LHCN-M2 (cell line): ENCODE measurements at places on chromosomes 7 and 10. TPM values are rescaled to one million over a fixed set of nuclear protein-coding genes. Genes with fewer than 3 reads are reported as not detected.

DNA sequence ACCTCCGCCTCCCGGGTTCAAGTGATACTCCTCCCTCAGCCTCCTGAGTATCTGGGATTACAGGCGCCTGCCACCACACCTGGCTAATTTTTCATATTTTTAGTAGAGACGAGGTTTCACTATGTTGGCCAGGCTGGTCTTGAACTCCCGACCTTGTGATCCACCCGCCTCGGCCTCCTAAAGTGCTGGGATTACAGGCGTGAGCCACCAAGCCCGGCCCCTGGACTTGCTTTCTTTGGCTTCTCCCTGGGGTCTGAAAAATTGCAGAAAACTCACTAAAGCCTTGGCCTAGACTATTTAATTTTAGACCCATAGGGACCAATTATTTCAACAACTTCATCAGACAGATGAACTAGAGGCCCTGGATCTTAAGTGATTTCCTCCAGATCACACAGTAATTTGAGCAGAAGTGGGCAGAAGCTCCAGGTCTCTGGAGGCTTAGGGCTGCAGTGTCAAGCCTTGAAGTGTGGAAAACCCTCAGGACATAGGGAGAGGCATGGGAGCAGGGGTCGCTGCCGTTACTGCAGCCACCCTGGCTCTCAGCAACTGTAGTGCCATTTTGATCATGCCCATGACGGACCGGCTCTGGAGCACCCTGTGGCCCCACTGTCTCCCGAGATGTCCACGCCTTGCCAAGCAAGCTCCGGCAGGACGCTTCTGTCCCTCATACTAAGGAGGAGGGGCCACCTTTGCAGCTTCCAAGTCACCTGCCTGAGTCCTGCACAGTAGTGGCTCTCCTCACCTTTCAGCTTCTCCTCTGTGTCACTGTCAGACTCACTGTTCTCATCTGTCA is 72.4 kb downstream of the DENND2A start:
- no peak for DNase-seq

- peak; percentile 93 for DNase-seq
Observed at GRCh38 chr7:75776295-75776971, 4.4 kb upstream of the CCL26 start.

- no peak for DNase-seq
Observed at GRCh38 chr10:122078965-122079795, 90.2 kb downstream of the TACC2 start.

DNA sequence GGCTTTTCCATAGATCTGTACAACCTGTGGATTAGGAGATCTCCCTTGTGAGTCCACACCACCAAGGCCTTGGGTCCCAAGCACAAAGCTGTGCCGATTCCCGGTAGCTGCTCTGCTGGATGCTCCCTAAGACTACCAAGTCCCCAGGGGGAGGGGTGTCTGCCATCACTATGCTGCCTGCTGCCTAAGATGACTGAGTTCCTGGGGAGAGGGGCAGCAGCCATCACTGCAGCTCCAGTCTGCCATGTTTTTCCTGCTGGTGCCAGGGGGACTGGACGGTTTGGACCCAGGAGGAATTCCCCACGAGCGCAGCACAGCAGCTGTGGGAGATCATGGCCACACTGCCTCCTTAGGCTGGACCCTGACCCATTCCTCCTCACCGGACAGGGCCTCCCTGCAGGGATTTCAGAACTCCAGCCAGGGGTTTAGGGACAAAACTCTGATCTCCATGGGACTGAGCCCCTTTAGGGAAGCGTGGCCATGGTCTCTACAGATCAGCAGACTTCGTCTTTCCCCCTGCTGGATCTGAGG is 1049.8 kb downstream of the SORCS1 start:
- DNase-seq, result no peak

GRCh38 chr10:67775279-67775678 is 62.7 kb downstream of the DNAJC12 start:
- no peak for DNase-seq

- no peak for DNase-seq
Observed at GRCh38 chr10:99399664-99400063, 30.8 kb downstream of the GOT1 start.

DNA sequence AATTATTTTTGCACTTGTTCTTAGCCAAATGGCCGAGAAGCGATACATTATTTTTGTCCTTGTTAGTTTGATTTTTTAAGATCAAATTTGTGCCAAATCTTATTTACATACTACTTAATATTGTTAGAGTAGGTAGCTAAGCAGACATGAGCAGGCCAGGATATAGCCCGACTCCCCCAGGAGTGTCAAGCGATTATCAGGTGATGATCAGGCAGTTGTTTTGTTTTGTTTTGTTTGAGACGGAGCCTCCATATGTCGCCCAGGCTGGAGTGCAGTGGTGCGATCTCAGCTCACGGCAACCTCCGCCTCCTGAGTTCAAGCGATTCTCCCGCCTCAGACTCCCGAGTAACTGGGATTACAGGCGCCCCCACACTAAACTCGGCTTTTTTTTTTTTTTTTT is 71.1 kb downstream of the LYZL2 start:
- DNase-seq, result no peak

DNA sequence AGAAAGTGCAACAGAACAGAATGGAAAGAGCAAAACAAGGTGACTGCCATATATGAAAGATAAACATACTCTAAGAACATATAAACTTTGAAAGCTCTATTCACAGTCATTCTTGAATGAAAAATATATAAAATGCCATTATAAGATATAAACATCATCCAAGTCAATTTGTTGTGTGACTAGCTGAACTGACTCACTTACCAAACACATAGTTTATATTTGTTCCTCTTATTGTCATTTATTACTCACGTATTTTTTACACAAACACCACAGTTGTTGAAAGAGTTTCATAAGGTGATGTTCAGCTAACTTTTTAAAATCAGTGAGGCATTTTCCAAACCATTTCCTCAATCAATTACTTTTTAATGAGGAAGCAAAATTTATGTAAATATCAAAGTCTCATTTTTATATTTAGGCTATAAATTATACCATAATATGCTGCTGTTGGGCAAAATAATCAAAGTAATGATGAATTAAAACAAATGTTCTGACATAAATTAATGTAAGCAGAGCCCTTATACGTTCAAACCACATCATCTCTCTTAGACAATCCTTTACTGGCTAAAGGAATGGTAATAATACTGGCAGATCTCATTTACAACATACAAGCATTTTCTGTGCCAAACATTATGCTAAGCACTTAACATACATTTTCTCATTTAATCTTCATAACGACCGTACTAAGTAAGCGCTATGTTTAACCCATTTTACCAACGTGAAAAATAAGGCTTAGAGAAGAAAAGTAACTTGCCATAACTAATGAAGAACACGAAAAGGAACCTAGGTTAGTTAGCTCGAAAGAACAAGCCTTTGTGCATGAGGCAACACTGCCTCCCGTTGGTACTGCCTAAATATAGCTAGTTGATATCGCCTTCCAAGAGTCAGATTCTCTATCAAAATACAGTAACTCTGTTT is 7.3 kb downstream of the LRRN3 start:
- peak; percentile 27 for DNase-seq

DNA sequence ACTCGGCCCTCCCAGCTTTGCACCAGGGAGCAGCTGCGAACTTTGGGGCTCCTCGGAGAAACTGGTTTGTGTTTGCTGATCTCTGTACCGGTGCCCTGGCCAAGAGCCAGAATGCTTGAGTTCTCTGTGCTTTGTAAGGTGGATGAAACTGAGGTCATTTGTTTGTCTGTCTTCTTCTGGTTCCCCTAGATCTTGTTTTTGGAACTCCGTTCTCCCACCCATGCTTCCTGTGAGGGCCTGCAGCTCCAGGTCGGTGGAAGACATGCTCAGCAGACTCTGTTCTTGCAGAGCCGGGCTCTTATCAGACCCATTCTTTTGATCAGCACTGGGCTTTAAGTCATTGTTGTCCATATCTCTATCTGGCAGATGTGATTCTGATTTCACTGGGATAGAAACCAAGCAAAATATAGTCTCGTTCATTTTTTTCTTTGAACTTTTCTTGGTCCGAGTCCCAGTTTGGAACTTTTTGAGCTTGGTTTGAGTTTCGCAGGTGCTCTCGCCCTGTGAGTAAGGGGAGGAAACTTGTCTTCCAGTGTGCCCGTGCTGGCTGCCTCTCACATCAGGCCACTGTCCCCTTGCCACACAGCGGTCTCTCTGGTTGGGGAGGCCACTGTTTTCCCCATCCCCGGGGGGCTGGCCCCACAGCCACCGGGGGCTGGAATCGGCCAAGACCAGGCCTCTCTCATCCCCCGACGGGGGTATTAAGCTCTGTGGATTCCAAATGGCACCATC is 31.2 kb downstream of the JCAD start:
- DNase-seq, result no peak

- no peak for DNase-seq
Observed at GRCh38 chr7:88167721-88168120, 52.1 kb downstream of the SRI start.

- no peak for DNase-seq
Observed at GRCh38 chr10:132425029-132425756, 28.2 kb downstream of the PWWP2B start.

GRCh38 chr7:17781491-17782215 is 158.6 kb downstream of the SNX13 start:
- DNase-seq, result peak; percentile 24

DNA sequence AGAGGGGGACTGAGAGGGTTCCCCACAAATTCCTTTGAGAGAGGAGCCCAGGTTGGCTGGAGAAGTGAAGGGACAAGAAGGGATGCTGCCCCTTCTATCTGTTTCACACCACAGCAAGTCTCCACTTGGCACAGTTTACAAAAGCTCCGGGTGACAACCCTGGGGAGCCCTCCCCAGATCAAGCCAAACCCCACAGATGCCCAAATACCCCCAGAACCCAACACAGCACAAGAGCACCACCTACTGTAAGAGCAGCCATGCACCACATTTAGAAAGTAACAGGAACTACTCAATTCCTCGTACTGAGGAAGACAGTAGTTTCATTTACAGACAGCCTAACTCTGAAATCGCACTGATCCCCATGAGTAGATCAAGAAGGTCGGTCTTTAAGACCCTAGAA is 67.8 kb upstream of the ATP6V0A4 start:
- DNase-seq, result no peak

DNA sequence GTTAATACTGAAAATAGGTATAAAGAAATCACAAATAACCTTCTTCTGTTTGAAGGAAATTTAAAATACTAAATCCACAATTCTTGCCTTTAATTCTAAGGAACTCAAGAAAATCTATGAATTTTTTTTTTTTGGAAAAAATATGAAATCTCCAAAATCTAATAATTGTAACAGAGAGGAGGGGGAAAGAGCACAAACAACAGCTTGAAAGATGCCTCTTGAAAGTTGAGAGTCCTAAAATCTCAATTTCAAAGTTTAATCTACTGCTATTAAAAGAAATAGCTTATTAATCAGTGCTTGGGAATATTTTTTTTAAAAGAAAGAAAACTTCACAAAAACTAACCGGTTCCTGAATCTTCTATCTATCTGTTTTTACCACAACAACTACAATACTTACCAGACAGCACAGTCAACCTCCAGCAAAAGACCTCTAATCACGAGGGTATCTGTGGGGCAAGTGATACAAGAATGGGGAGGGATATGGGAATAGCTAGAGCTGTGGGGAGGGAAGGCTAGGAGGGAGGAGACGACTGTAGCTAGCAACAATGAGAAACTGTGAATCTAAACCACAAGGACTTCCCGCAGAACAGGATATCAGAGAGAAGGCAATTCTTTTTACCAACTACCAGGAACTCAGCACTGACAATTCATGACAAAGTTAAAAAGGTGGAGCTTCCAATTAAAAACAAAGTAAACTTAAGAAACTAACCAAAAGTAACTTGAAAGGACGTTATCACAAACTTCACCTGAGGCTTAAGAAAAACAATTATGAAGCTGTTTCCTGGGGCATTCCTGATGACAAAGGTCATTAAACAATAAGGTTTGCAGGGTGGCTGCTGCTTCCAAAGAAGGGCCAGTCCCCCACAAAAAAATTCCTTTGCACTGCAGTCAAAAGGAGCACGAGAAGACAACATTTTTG is at the start of gene USP54:
Gene USP54 (minus strand): TSS at position 462 of the 919 bp plus-strand sequence. CDS start 15,684 bp downstream, outside the sequence.
- peak; percentile 92 for DNase-seq

DNA sequence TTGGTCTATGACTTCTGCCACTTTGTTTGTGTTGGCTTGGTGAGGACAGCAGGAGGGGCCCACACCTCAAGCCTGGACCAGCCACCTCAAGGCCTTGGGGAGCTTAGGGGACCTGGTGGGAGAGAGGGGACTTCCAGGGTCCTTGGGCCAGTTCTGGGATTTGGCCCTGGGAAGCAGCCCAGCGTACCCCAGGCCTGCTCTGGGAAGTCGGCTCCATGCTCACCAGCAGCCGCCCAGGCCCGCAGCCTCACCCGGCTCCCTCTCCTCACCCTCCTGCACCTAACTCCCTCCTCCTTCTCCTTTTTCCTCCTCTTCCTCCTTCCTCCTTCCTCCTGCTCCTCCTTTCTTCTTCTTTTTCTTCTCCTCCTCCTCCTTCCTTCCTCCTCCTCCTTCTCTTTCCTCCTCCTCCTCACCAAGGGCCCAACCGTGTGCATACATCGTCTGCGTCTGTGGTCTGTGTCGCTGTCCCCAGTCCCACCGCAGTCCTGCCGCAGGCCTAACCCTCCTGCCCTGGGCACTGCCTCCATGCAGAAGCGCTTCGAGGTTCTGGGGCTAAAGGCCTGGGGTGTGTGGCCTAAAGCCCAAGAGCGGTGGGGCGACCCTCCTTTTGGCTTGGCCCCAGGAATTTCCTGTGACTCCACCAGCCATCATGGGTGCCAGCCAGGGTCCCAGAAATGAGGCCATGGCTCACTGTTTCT is 5.3 kb downstream of the EN2 start:
- no peak for DNase-seq

- no peak for DNase-seq
Observed at GRCh38 chr7:135174941-135175340, 4.4 kb upstream of the CYREN start.

DNA sequence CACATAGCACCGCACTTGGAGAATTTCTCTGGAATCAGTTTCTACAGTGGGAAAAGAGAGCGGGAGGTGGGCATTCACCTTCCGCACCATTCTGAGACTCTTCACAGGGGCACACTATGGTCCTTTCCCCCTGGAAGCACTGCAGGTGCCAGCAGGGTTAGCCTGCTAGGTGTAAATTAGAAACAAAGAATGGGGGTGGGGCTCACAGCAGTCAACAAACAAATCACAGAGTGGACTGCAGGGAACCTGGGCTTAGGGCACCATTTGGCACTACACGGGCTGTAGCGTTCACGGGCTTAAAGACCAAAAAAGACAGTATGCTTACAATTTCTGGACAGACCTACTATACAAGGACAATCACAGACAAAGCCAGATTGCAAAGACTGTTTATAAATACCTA is 8.0 kb upstream of the PKD1L1 start:
- DNase-seq, result no peak

- DNase-seq, result no peak
Observed at GRCh38 chr7:80882213-80882801, 36.5 kb downstream of the SEMA3C start.

CDK14 gene
- 23.4 and 23.6 TPM in 2 replicates for total RNA-seq

PLXNA4 gene
- total RNA-seq, result not detected in 2 replicates

OR2A42 gene
- total RNA-seq, result not detected in 2 replicates

GPR85 gene
- 8.5 and 9.1 TPM in 2 replicates for total RNA-seq

PKD2L1 gene
- total RNA-seq, result not detected in 2 replicates

HACD1 gene
- total RNA-seq, result 39.8 and 44.3 TPM in 2 replicates

GPER1 gene
- 0.32 and 0.63 TPM in 2 replicates for total RNA-seq

PTN gene
- total RNA-seq, result 5.7 and 6.7 TPM in 2 replicates

NEUROD6 gene
- not detected in 2 replicates for total RNA-seq

CLDN12 gene
- total RNA-seq, result 31.2 and 35.9 TPM in 2 replicates

POLL gene
- 9.4 and 10.2 TPM in 2 replicates for total RNA-seq

CC2D2B gene
- total RNA-seq, result 0.11 and 0.71 TPM in 2 replicates
